ENCODE measurements at places on chromosomes 12 and 14.

GRCh38 chr12:41605545-41606305, 417.6 kb downstream of the PDZRN4 start:
- no peak for DNase-seq

DNA sequence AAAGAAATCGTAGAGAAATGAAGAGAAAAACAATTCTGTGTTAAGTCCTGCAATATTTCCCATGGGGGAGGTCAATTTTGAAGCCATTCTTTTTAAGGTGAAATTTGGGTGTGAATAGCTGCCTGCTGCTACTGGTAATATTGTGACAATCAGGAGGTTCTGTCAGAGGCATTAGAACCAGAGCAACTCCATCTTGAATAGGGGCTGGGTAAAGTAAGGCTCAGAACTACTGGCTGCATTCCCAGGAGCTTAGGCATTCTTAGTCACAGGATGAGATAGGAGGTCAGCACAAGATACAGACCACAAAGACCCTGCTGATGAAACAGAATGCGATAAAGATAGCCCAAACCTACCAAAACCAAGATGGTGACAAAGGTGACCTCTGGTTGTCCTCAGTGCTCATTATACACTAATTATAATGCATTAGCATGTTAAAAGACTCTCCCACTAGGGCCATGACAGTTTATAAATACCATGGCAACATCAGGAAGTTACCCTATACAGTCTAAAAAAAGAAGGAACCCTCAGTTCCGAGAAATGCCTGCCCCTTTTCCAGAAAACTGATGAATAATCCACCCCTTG, 24.8 kb upstream of the MTHFD1 start:
- no peak for DNase-seq

GRCh38 chr12:3284405-3284804, 206.6 kb upstream of the PRMT8 start:
- DNase-seq = no peak

DNA sequence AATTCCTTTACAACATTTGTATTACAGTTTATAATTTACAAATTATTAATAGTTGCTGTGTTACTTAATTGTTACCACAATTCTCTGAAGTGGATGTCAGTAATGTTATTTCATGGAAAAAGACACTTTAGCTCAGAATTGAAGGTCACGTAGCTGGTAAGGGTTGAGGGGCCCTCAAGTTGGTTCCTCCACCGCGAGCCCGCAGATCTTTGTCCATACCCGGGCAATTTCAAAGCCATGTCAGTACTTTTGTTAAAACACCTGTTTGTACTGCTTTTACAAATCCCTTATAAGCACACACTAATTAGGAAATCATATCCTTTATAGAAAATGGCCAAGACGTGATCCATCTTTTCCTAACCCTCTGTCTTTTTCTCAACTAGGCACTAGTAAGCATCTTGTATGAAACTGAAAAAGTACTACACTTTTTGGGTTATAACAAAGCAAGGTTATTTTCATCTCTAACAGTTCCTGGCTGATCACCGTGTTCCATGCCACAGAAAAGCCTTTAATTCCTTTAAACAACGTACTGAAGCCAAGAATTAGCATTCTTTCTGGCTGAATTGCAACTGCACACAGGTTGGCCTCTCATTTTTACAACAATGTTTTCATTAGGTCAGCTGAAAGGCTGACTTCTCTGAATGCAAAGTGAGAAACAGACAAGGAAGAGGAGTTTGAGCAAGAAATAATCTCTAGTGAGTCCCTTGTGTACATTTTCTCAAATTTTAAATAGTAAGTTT, 76.1 kb downstream of the CNTN1 start:
- no peak for DNase-seq

- no peak for DNase-seq
Observed at GRCh38 chr12:39237004-39237403, 205.9 kb downstream of the KIF21A start.

- no peak for DNase-seq
Observed at GRCh38 chr12:29612912-29613311, 115.4 kb upstream of the OVCH1 start.

- no peak for DNase-seq
Observed at GRCh38 chr12:113161415-113162016, 12.0 kb downstream of the CFAP73 start.

GRCh38 chr12:112381406-112381882, 787 bp downstream of the HECTD4 start:
- DNase-seq = no peak

- DNase-seq = no peak
Observed at GRCh38 chr12:90945070-90945649, 9.8 kb downstream of the CCER1 start.

DNA sequence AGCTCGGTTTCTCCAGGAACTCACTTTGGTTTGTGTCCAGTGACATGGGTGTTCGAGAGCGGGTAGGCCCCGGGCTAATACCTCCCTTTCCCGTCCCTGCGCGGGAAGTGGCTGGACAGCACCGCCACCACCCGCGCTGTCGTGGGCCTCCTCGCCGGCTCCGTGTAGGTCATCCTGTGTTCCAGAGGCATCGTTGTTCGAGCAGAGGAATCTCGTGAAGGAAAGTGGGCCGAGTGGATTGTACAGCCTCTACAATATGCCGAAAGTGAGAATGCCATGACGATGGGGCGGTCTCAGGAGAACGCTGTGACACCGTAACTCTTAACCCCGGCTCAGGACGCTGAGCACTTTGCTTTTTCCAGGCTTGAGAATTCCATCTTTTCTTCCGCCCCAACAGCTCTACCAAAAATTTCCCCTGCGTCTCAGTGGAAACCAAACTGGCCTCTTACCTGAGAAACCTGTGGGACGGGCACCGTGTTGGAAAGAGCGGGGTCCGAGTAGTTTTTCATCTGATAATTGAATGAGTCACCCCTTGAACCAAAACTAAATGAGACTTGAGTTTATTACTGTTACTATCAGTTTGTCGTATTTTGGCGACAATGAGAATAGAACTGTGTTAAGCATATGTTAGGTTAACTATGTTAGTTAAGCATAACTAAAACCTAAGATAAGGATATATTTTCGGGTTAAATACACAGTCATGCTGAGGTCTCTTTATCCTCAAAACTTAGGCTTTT, 510 bp downstream of the EIF2S1 start:
- DNase-seq = no peak

GRCh38 chr12:128977441-128977840, 124.2 kb downstream of the GLT1D1 start:
- DNase-seq = no peak

- DNase-seq = no peak
Observed at GRCh38 chr12:116969615-116970585, 59.1 kb downstream of the FBXW8 start.

DNA sequence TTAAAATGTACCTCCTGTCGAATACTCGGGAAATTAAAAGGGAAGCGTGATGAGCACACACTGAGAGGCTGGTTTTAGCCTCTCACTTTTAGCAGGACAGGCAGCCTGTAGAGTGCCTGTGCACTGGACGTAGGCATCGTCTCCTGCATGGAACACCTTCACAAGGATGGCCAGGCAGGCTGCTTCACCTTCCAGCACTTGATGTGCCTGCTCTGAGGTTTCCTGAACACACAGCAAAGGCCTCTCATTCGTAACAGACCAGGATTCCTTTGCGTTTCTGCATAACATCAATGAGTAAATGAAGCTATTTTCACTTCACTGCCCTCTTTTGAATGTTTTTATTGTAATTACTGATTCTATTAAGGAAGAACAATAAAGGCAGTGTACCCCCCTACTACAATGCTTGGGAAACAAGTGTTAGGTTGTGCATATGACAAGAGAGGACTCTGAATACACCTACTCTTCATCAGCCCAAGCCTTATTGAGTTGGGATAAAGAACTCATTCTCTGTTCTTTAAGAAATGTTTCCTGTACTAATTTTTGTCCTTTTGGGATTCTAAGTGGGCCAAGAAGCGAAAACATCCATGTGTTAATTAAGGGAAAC, 1077.6 kb upstream of the FOXG1 start:
- DNase-seq = no peak

- DNase-seq = no peak
Observed at GRCh38 chr14:105140581-105140980, 28.0 kb downstream of the JAG2 start.

GRCh38 chr14:50791201-50791600, 39.8 kb downstream of the NIN start:
- no peak for DNase-seq

DNA sequence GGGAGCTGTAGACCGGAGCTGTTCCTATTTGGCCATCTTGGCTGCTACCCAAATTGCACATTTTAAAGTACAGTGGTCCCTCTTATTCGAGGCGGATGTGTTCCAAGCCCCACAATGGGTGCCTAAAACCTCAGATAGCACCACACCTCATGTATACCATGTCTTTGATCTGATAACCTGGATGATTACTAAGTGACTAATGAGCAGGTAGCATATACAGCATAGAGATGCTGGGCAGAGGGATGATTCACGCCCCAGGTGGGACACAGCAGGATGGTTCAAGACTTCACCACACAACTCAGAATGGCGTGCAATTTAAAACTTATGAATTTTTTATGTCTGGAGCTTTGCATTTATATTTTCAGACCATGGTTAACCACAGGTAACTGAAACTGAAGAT, 255.0 kb downstream of the AKAP6 start:
- no peak for DNase-seq

- no peak for DNase-seq
Observed at GRCh38 chr12:47807338-47807737, 12.4 kb downstream of the HDAC7 start.

DNA sequence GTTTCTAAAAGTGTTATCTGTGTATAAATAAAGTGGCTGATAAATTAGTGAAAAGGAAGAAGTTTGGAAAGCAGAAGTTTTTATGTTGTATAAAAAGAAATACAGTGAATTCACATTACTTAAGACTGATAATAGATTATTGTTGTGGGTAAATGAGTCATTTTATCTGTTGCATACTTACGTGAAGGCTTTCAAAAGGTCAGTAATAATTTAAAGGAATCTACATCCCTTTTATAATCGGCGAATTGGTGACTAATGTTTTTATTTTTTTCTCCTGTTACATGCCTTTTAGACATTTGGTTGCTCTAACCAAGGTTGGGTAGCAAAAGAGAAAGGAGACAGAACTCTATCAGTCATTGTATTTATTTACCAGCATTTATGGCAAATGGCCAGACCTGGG, 155.9 kb downstream of the SLC41A2 start:
- no peak for DNase-seq

DNA sequence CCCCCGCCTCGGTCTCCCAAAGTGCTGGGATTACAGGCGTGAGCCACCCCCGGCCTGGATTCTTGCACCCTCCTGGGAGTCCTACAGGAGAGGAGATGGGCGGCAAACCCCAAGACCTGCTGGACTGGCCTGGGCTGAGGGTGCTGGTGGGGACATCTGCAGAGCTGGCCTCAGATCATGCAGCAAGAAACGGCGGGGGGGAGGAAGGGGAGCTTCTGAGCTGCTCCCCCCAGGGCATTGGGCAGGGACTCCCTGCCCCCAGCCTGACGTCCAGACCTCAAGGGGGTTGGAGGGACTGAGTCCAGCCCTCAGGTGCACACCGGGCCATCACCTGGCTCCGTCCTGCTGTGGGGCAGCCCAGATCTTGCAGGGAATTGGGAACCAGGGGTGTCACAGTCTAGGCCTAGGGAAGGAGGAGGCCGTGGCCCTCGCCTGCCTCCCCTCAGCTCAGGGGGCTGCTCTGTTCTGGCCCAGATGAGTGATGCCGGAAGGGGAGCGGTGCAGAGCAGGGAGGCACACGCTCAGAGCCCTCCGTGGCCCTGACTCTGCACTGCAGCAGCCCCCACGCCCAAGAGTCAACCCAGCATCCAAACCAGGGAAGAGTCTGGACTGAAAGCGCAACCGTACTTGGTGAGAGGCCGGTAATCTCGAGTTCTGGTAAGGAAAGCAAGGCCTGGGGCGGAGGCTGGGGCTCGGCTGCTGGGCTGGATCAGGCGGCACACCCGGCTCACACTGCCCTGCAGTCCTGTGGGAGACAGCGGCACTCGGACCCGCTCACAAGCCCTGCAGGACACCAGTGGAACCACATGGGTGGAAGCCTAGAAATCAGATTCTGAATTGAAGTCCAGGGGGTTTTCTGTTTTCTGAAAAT, 8.9 kb upstream of the AMN start:
- no peak for DNase-seq

DNA sequence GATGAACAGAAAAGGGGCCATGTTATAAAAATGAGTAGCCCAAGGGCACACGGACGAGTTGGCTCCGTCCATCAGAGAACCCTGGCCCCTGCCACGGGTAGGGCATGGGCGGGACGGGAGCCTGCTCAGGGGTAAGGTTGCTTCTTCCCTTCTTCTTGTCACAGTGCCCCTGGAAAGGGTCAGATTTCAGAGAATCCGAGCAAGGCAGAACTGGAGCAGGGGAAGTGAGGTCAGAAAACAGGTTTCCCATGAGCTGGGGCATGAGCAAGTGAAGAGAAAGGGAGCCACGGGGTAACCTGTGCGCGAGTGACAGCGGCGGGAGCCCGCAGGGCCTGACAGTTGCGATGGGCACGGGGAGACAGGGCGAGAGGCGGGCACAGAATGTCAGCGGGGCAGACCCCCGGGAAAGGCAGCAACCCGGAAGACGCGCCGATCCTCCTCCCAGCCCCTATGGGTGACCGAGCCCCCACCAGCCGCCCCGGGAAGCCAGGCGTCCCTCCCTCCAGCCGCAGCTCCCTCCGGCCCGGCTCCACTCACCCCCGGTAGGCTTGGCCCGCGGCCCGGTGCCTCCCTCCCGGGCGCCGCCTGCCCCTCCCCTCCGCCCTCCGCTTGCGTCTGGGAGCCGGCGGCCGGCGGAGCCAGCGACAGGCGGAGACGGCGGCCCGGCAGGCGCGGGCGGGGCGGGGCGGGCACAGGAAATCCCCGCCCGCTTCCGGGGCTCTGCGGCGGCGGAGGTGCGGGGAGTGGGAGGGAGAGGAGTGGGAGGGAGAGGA, at the start of gene ZNF641:
Gene ZNF641, minus strand, starts transcription at position 671 of the 773 bp plus-strand sequence. CDS start 2,829 bp downstream, outside the sequence.
- DNase-seq = peak; percentile 47

GRCh38 chr12:89877671-89878070, 169.0 kb upstream of the ATP2B1 start:
- no peak for DNase-seq

DNA sequence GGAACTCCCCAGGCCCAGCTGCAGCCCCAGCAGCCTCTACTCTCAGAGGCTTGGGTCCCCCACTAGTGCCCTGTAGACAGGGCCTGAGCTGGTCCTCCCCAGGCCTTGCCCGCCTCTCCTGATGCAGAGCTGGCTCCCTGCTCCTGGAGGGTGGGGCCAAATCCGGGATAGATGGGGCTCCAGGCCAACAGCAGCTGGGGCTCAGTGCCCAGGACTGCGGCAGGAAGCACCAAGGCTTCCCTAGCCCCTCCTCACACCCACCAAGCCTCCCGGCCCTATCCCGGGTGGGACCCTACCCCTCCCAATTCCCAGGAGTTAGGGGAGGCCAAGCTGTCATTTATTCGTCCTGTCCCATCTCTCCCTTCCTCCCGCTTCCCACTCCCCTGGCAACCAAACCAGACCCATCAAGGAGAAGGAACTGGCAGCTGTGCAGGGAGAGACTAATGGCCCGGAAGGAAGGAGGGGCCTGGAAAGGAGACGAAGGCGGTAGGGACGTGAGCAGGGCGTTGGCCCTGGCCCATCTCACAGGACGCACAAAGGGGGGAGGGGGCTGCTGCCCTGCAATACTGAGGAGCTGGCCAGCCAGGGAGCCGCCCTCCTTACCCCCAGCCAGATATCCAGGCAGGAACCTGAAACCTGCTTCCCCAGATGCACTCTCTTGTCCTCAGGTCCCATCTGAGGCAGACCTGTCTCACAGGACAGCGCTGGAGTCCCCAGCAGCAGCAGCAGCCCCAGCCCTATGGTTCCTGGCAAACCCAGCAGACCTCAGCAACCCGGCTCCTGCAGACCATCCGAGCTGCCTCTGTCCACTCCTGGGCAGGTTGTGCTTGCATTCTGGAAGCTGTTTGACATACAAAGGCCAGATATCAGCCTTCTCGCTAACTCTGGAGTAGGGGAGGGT, 1.6 kb upstream of the PRPH start:
- no peak for DNase-seq

All from stimulated activated CD8-positive, alpha-beta memory T cell treated with anti-CD3 and anti-CD28 coated beads, Interleukin-15, amount 100 ng/mL, for 24 hours (primary cell).